AG04450 (cell line): ENCODE measurements at places on chromosomes 7 and 10.

GRCh38 chr7:78777829-78778228 is 675.6 kb downstream of the MAGI2 start:
- DNase-seq = no peak

GRCh38 chr7:24963218-24963617 is 16.8 kb downstream of the OSBPL3 start:
- DNase-seq = no peak

DNA sequence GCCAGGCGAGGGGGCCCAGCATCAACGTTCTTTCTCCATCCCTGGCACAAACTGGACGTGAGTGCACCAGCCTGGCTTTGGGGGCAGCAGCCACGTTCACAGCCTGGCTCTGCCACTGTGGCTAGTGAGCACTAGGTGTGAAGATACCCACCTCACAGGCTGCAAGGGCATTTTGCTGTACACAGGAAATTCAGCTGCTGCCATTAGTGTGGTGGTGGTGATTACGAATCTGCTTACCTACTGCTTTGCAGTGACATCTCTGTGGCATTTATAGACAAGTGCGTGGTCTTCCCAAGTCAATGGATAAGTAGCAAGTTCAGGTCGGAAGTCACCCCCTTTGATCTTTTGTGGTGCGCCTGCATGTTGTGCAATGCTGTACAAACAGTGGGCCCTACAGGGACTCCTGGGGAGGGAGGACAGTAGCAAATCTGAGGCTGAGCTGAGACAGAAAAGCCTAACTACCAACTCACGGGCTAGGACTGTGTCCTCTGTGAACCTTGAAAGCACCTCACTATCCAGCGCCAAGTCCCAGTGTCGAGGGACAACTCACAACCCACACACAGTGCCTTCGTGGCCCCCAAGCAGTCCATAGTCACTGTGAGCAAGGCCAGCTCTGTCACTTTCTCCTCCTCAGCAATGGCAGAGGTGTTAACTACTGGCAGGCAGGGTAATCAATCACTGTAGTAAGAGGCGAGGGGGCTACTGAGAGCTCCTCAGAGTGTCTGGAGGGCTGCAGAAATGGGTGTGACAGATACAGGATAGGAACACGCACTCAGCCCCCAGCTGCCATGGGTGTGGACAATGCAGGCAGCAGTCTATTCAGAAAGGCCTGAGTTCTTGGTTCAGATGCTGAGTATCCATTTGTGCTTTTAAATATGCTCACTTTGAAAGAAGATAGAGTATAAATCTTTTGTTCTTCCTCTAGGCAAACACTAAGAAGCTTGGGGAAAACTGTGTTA is 17.0 kb upstream of the MMP21 start:
- DNase-seq = no peak

DNA sequence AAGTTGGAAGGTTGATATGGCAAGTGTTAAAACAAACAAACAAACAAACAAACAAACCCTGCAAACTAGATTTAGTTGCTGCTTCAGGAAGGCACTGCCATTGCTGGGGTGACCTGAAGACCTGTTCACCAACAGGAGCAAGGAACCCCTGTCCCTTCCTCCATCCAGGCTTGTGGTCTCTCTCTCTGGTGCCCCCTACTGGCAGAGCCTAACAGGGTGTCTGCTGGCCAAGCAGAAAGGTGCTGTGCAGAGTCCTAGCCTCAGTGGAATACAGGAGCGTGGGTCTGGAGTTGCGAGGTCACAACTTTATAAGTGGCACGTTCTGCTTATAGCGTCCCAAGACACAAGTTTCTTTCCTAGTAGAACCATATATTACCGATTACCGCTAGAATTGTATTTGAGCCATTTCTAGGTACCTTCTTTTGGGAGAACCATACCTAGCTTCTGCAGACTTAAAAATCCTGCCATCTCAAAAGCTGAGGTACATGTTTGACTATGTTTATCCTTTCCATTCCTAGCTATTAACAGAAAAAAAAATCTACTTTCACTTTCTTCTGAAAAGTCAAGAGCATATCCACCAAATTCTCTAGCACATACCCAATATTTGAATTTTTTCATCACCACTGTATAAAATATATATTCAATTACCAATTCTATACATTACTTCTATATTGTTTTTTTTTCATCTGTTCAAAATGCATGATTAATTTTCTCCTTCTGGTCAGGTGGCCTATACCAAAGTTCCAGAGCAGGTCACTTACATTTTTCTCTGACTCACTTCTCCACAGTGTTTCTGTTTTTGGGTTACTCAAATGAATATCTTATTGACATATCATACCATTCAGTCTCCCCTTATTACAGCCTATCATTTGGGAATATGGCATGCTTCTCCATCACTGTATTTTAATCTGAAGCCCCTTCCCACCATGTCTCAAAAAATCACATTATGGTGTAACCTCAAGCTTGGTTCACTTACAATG is 29.1 kb upstream of the CALD1 start:
- no peak for DNase-seq
